ENCODE measurements at places on chromosomes 16 and 17.
A peak's percentile ranks its signal among the peaks of the same experiment; 100 is the strongest.

DNA sequence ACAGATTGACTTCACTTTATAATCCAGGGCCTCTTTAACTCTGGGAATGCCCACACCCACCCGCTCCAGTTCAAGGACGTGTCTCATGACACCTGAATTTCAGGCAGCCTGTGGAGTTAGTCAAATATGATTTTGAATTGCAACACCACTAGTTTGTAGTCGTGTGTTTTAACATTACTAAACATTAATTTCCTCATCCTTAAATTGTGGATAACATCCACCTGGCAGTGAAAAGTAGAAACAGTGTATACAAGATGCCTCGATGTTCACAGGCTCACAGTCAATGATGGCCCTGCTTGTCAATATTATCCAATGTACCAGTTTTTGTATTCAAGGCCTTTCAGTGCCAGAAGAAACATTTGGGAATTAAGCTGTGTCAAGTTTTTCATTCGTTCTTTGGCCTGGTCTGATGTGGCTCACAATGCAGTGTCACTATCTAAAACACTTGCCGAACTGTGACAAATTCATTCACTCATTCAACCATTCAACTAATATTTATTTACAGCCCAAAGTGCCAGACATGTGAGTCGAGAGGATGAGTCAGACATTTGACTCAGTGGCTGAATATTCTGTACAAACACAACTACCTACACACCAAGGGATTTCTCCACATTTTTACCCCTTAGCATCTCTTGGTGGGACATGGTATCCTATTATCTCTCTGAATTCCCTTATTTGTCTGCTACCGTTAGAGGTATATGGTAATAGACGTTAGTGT, 1.4 kb downstream of the MEIOB start:
- DNase-seq: no peak

GRCh38 chr17:29111816-29112499, 68.2 kb downstream of the MYO18A start:
- peak; percentile 46 for DNase-seq

DNA sequence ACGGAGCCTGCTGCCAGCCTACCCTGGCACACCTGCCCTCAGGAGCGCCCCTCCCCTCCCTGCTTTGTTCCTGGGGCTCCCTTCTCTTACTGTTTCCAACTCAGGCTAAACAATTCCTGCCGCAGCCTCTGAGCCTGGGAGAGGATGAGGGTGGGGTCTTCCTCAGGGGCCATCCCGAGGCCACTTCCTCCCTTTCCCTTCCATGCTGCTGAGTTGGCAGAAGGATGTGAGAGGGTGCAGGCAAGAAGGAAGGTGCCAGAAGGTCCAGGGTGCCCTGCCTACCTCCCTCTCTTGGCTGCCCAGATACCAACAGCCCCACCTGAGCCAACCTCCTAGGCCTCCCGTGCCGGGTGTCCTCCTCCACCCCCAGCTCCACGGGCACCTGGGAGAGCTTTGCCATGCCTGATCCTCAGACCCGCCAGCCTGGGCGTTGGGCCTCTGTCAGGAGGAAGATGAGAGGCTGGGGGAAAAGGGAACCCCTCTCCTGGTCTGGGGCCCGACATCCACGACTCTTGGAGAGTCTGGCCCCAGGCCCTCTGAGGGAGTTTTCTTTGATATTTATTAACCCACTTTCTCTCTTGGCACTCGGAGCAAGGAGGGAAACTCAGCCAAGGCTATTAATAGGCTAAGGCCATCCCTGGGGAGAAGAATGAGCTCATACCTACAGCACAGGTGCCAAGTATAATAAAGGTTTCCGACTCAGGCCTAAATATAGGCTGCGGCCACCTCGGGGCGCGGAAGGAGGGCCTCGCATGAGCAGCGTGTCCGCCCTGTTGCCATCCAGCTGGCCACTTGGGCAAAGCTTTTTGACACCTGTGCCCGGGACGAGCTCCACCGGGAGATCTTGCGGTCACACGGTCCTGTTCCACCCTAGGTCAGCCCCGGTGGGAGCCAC, 232.0 kb downstream of the ENGASE start:
- no peak for DNase-seq

DNA sequence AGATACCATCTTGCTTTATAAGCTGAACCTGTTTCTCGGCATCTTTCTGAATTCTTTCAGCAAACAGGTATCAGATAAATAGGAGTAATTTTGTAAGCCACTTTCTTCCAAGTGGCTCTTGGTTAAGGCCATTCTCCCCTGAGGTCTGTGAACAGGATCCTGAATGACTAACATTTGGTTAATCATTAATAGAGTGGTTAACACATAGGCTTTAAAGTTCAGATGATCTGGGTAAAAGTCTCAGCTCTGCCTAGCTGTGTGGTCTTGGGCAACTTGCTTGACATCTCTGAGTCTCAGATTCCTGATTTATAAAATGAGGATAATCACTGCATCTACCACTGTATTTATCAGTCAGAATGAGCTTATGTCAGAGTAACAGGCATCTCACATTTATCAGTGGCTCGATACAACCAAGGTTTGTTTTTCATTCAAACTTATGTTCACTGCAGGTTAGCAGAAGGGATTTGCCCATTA, 44.4 kb upstream of the ANKFN1 start:
- no peak for DNase-seq

GRCh38 chr16:50071075-50071671, 5.4 kb downstream of the HEATR3 start:
- no peak for DNase-seq

GRCh38 chr16:67429053-67429798, 1.7 kb upstream of the HSD11B2 start:
- no peak for DNase-seq

GRCh38 chr17:21292867-21293830, 8.6 kb downstream of the MAP2K3 start:
- DNase-seq: no peak

DNA sequence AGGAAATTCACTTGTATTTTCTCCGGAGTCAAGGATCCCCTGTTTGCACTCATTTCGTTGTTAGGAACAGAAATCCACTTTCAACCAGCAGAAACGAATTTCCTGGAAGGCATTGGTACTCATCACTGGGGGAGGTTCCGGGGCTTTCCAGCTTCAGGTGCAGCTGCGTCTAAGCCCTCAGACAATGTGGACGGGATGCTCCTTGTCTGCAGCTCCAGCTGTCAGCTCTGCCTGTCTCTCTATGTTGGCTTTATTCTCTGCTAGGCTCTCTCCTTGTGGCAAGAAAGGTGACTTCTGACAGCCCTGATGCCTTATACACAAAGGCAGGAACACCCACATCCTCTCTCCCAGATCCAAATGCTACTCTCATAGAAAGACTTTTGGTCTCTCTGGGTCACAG, 183.9 kb upstream of the HSBP1 start:
- DNase-seq: no peak

DNA sequence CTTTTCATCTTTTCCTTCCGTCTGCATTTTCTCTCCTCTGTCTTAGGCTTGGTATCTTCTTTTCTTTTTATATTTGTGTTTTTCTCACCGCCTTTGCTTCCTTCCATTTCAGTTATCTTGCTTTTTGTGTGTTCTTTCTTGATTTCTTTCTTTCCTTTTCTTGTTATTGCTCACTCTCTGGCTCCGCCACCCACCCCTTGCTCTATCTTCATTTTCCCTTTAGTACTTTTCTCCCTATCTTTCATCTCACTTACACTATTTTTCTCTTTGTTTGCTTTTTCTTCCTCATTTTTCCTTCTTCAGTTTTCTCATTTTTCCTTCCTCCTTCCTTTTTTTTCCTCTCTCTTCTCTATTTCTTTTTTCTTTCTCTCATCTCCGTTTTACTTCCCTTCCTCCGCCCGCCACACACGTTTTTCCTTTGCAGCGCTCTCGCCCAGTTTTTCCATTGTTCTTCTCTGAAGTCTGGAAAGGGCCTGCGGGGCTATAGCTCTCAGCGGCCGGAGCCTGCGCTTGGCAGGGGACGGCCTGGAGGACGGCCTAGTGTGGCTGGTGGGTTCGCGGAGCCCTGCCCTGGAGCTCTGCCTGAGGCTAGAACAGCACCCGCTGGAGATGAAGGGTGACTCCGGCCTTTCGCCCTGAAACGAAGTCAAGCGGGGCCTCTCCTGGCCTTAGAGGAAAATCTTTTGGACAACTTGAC, 5.2 kb upstream of the HOXB13 start:
- no peak for DNase-seq

GRCh38 chr16:85891776-85892166, 7.2 kb upstream of the IRF8 start:
- DNase-seq: no peak

GRCh38 chr16:81142864-81143263, 46.7 kb upstream of the GCSH start:
- no peak for DNase-seq

DNA sequence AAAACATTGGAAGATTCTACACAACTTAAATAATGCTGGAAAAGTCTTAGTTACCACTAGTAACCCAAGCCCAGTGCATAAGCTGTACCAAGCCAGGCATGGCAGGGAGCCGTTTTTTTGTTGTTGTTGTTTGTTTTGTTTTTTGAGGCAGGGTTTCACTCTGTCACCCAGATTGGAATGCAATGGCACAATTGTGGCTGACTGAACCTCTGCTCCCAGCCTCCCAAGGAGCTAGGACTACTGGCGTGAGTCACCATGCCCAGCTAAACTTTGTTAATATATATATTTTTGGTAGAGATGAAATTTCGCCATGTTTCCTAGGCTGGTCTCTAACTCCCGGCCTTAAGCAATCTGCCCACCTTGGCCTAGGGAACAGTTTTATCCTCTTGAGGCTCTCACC, 564 bp upstream of the TMIGD1 start:
- DNase-seq: no peak

DNA sequence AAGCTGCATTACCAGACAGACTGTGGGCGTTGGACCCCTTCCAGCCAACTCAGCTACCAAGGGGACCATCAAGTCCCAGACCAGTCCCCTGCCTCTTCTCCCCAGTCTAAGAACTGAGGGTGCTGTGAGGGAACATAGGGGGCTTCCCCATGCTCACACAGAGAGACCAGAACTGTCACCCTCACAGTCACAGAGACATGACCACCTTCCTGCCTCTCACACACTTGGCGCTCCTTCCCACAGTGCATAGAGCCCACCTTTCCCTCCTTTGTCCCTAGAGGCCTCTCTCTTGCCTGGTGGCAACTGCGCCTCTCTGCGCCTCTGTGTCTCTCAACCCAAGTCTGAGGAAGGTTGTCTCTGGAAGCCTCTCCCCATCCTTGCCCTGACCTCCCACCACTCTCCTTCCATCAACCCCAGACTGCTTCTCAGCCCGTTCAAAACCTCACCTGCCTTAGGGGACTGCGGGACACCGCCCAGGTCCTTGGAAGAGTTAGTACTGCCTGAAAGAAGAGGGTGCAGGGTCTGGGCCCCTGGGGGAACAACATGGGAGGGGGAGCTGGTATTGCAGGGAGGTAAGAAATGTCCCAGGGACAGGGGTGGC, 6.1 kb upstream of the LHX1 start:
- no peak for DNase-seq

- DNase-seq: no peak
Measured at GRCh38 chr17:30961209-30962188, 9.3 kb upstream of the RNF135 start.

GRCh38 chr17:17042851-17043460, 699 bp downstream of the MPRIP start:
- no peak for DNase-seq

Measured in T1000 (cell line).